ENCODE measurements at places on chromosomes 1 and 21.

- DNase-seq, result peak; percentile 24
These were observed 224.1 kb downstream of the SLC45A1 start for GRCh38 chr1:8541961-8542521.

DNA sequence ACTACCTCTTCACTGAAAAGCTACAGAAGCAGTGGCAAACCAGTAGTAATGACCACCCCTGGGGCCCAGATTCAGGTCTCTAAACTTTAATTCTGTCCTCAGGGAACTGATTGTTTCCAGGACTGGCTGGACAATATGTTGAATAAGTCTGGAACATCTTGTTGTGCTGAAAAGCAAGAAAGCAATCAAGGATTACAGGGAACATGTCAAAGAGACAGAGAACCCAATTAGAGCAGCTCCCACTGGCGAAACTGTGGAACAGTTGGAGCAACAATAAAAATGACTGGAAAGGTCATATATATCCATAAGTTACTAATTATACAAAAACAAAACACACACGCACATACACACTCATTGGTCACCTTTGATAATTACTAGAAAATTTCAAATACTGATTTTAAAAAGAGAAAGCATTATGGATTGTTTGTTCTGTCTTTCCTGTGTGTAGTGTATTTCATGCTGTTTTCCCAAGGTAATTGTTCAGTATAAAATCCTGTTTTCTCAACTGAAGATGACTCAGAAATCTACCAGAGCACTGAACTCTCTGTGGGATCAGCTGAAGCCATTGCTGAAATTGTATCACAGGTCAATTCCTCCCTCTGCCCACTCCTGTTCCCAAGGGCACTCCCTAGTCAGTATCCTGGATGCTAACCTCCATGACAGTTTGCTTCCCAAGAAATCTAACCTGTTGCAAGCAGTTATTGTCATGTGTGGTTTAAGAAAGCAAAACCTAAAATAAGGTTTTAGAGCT lies 83.6 kb upstream of the RGS1 start:
- DNase-seq, result no peak

GRCh38 chr1:93503163-93503562 lies 55.2 kb downstream of the FNBP1L start:
- DNase-seq, result no peak

DNA sequence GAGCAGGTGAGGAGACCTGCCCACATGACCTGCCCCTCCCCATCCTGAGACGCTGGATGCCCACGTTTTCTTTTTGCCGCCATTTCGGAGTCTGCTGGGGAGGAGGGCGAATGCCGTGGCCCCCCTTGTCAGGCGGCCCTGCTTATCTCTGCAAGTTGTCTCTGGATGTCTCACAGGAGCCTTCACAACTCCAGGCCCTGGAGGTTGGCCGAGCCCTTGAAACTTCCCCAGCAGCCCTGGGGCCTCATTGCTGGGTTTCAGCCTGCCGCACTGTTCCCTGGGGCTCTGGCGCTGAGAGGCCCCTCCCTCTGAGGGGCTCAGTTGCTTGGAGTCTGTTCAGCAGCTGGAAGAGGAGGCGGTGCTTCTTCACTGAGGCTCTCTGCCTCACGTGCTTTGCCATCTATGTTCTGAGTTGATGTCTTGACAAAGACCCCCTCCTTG lies 29.8 kb upstream of the ZBTB21 start:
- DNase-seq, result peak; percentile 84

- DNase-seq, result no peak
These were observed 31.0 kb downstream of the AGO4 start for GRCh38 chr1:35838693-35839245.

- DNase-seq, result no peak
These were observed 32.2 kb downstream of the VASH2 start for GRCh38 chr1:212982430-212983152.

DNA sequence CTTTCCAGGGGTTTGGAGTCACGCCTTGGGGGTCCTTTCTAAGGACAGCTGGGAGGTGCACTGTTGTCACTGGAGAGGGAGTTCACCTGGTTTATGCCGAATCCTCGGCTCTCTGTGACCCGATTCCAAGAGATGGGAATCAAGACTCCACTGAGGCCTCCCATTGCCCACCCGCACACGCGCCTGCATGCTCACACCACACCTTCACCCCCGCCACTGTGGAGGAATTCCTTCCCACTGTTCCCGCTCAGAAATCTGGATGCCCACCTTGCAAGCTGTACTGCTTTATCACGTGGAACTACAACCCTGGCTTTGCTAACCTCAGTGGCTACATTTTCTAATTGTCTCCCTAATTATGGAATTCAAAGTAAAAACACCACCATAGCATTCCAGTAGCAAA lies 29.2 kb downstream of the PGBD5 start:
- no peak for DNase-seq

DNA sequence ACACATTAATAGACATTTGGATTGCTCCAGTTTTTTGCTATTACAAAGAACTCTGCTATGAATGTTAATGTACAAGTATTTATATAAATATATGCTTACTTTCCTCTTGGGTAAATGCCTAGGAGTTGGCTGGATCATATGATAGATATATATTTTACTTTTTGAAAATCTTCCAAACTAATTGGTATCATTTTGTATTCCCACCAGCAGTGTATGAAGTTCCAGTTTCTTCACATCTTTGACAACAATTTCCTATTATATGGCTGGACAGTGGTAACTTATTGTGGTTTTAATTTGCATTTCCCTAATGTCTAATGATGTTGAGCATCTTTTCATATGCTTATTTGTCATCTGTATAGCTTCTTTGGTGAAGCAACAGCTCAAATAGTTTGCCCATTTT lies 23.8 kb upstream of the DIPK1A start:
- DNase-seq, result no peak

DNA sequence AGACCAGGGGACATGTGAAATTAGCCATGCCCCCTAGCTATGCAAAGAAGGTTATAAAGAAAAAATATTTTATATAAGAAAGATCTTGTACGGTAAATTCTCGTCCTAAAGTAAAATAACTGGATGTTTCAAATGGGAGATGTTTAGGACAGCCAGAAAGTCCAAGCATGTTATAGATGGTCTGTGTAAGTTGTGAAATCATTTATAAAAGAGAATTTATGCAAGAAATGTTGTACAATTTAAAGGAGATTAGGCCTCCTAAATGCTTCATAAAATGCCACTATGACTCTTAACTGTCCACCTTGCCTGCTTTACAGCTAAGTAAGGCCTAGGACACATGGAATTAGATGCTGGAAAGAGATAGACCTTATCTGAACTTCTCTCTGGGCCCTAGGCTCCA lies 118.1 kb upstream of the POGK start:
- DNase-seq, result no peak

GRCh38 chr1:107454791-107455190 lies 314.0 kb downstream of the NTNG1 start:
- no peak for DNase-seq

- DNase-seq, result peak; percentile 47
These were observed 1.1 kb downstream of the MIA3 start for GRCh38 chr1:222618880-222619596.

DNA sequence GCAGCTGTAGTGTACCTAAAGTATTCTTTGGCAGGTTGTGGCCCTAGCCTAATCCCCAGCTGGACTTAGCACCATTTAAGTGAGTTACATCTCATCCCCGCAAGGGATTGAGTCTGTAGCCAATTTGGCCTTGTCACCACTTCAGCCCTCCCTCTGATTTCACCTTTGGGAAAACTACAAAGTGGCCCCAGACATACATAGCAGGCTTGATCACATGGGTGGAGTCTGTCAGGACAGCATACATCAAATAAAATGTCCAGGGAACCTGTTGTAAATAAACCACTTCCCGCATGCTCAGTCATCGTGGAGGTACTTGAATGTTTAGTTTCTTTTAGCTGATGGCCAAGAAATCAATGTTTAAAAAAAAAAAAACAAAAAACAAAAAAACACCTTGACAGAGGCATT lies 142.5 kb downstream of the DHRS3 start:
- no peak for DNase-seq

- no peak for DNase-seq
These were observed 46.2 kb downstream of the DISP3 start for GRCh38 chr1:11525151-11525505.

DNA sequence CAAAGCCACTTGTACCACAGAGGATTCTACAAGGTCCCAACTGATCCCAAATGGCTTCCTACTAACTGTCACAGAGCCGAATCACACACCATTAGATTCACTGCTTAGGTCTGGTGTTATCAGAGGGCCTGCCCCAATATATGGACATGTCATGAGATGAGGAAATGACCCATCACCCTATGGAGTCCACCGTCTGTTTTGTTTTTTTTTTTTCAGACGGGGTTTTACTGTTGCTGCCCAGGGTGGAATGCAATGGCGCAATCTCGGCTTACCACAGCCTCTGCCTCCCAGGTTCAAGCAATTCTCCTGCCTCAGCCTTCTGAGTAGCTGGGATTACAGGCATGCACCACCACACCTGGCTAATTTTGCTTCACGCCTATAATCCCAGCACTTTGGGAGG lies 83.8 kb upstream of the ETS2 start:
- DNase-seq, result peak; percentile 46

DNA sequence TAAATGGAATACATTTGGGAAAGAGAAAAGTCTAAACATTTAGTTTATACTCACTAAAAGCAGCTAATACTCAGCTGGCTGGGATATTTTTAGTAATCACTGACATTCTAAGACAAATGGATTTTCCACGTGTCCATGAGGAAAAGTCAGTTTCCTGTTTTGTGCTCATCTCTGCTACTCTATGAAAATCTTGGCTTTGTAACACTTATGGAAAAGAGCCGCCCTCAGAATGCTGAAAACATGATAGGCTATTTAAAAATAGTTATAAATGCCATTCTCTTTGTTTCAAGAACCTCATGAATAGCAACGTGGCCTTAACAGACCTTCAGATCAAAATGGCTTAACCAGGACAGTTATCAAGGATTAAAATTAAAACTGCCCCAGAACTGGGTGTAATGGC lies 29.9 kb downstream of the MRAP start:
- DNase-seq, result peak; percentile 63

DNA sequence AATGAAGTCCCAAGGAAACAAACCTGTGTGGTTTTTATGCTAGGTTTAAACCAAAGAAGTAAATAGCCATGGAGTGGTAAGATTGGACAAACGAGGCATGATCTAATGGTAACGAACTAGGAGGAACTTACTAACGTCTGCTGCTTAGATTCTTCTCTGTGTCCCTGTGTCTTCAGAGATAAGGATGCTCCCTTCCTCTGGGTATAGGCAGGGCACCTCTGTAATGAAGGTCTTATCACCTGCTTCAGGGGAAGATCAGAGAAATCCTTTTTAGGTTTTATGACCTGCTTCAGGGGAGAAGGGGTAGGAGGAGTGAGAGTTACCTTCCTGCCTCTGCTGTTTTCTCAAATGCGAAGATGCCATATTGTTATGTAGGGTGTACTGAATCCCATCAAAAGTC lies 214.9 kb upstream of the L1TD1 start:
- no peak for DNase-seq
